HuH-7 (cell line): ENCODE measurements at places on chromosomes 3 and 15.

DNA sequence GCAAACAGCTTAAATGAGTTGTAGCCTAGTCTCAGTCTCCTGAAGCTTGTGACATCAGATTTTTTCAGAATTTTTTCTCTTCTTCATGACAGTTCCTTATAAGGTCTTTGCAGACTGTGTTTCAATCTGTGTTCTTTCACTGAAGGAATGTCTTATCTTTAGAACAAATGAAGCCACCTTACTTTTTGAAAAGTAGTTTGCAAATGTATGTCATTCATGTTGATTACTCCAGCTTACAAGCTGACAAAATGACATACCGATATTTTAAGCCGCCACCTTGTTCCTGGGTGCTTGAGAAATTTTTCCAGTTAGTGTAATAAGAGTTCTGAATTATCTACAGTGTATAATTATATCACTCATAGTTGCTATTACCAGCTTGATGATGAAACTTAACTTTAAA lies 57.0 kb downstream of the ASTE1 start:
- no peak for DNase-seq

- no peak for DNase-seq
Measured at GRCh38 chr15:67066041-67066958, 898 bp downstream of the SMAD3 start.

DNA sequence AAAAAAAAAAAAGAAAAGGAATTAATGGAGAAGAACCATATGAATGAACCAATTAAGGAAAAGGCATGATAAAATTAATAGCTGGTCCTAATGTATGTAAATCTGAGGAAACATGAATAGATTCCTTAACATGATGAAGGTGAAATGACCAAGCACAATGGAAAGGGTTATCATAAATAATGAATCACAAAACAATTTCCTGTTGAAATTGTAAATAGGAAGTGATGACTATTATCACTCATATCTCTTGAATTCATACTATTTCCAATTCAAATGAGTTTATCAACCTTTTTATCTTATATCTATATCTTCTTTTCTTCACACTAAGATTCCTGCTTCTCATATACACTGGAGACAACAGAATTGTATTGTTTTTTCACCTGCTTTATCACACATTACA lies 32.0 kb downstream of the AADACL2 start:
- DNase-seq: no peak

DNA sequence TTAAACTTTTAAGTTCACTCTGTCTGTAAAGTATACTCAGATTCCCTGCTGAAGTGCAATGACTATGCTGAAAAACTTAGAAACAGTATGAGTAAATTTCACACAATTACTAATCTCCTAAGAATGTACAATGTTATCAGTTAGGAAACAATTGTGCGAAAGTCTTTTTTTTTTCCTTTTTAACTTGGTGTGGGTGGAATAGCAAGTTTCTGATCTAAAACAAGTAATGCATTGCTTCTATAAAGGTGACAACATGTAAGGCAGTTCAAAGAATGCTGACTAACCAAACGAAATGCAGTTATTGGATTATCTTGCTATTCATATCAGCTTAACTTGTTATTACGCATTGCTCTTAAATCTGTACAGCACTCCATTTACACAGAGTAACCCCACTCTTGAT lies 19.3 kb upstream of the SLC12A8 start:
- no peak for DNase-seq

GRCh38 chr3:193731656-193732055 lies 138.6 kb downstream of the OPA1 start:
- no peak for DNase-seq

DNA sequence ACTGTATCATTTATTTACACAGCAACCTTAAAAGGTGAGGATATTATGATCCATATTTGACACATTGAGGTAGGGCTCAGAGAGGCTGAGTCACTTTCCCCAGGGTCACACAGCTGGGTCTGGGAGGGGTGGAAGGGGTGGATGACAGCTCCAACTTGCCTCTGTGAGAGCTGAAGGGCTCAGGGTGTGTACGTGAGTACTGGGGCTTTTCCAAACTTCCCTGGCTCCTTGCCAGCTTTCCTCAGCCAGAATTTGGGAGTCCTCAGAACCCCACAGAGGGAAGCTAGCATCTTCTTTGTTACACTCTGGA lies 58.3 kb upstream of the SLC6A11 start:
- no peak for DNase-seq
